NCI-H510A (cell line): ENCODE measurements at places on chromosomes 2 and 18.

- DNase-seq = no peak
These were observed 138.4 kb downstream of the MBP start for GRCh38 chr18:76994086-76994654.

- DNase-seq = no peak
These were observed 2.2 kb downstream of the SPATS2L start for GRCh38 chr2:200308546-200309295.

- no peak for DNase-seq
These were observed 290.3 kb downstream of the TRIB2 start for GRCh38 chr2:13006829-13007717.

GRCh38 chr2:237657063-237657462 is 29.7 kb downstream of the LRRFIP1 start:
- no peak for DNase-seq

DNA sequence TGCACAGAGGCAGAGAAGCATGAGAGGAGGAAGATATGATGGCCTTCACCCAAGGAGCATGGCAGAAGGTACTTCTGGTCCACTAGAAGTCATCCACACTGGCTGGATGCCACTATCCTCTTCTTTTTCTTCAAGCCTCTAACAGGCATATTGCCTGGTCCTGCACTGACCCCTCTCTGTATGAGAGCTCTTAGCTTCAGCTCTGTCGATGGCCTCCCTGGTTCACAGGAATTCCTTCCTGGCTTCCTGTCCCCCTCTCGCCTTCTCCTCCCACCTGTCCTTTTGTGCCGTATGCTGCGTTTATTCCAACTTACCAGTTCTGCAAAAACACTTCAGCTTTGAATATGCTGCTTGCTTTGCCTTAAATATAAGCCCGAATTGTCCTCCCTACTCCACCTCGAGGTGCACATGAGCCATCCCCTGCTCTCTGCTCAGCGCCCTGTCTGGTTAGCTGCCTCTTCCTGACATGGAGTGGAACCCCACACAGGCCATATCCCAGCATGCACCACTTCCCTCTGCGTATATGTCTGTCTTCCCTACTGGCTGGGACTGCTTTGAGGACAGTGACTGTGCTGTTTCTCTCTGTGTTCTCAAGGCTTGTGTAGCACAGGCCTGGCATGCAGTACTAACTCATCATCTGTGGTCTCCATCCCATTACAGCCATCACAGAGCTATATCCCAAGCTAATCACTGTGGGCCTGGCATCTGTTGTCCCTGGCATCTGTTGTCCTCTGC is 474.9 kb downstream of the EIPR1 start:
- no peak for DNase-seq

- DNase-seq = no peak
These were observed 53.9 kb downstream of the ASAP2 start for GRCh38 chr2:9260464-9260918.

DNA sequence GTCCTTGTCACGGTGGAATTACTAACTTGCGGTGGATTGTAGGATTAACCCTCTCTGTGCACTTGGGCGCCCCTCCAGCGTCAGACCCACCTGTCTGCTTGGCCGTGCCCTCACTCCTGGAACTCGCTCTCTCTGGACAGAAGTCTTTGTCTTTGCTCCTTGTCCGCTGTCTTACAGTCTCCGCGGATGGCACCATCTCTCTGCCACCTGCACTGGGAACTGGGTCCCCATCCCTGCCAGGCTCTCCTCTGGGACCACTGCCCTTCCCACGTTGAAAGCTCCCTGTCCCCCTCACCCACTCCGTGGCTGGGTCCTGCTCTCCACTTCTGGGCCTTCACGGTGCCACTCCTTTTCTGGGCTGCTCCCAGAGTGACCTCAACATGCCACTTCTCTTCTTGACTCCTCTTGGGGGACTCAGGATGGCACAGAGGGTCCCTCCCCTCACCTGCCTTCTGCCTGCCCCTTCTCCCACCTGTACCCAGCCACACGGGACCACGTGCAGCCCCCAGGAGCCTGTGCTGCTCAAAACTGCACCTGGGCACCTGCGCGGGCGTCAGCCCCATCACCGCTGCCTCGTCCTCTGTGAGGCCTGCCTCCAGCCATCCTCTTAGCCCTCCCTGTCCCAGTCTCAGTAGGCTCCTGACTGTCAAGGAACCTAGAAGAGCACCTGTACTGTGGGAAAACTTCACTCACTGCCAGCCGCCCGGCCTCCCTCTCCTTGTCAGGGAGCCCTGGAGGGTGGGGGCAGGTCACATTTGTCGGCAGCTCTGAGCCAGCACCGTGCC is 11.1 kb downstream of the CNDP2 start:
- DNase-seq = no peak
